Skeletal muscle cell (primary cell): ENCODE measurements at places on chromosomes 12 and 14.

- DNase-seq = no peak
Observed at GRCh38 chr14:21048638-21049037, 6.5 kb downstream of the RNASE7 start.

DNA sequence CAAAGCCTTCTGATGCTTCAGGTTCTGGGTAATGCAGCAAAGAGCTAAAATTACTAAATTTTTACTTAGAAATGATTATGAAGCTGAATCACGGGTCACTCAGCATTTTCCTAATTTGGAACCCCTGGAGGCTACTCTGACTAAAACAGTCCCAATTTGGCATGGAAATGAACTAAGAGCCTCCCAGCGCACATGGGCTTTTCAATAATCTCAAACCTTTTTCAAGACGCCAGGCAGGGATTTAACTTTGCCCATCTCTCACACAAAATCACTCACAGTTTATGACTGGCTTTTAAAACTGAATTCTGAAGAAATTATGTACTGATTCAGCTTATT lies 68.3 kb downstream of the LLPH start:
- no peak for DNase-seq

- DNase-seq = no peak
Observed at GRCh38 chr14:24198814-24199524, 3.7 kb upstream of the TM9SF1 start.

GRCh38 chr12:72006766-72007165 lies 68.1 kb downstream of the TPH2 start:
- no peak for DNase-seq

- no peak for DNase-seq
Observed at GRCh38 chr12:93072340-93072739, 143.2 kb upstream of the EEA1 start.

DNA sequence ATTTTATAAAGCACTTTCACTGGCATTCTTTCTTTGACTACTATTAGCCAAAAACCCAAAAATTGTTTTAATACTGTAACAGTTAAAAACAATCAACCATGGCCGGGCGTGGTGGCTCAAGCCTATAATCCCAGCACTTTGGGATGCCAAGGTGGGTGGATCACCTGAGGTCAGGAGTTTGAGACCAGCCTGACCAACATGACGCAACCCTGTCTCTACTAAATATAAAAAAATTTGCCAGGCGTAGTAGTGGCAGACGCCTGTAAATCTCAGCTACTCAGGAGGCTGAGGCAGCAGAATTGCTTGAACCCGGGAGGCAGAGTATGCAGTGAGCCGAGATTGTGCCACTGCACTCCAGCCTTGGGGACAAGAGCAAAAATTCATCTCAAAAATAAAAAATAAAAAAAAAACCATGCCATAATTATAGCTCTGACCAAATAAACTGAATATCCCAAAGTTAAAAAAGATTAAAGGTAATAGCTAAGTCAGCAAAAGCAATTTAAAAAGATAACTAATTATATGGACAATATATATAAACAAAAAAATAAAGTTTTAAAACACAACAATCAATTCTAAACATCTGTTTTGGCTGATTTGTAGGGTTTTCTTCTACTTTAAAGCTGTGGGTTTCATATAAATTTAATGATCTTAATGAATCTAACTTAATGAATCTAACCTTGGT lies 10.0 kb downstream of the SINHCAF start:
- no peak for DNase-seq

GRCh38 chr12:111823891-111824290 lies 18.1 kb upstream of the MAPKAPK5 start:
- no peak for DNase-seq

DNA sequence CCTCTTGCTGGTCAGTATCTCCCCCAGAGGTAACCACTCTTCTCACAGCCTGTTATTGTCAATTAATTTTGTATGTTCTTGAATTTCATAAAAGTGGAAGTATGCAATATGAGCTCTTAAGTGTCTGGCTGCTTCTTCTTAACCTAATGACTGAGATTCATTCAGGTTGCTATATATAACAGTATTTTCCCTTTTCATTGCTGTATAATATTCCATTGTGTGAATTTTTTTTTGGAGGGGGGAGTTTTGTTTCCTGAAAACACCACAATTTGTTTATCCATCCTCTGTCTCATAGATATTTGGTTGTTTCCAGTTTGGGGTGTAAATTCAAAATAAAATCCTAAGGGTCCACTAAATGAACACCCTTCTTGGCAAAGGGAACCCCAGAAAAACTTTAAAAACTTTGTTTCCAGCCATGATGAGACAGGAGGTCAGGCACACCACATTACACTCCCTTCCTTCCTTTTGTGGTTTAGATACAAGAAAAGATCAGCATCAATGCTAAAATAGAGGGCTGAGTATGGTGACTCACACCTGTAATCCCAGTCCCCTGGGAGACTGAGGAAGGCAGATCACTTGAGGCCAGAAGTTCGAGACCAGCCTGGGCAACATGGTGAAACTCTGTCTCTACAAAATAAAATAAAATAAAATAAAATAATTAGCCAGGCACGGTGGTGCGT lies 4.1 kb upstream of the DAO start:
- DNase-seq = no peak

DNA sequence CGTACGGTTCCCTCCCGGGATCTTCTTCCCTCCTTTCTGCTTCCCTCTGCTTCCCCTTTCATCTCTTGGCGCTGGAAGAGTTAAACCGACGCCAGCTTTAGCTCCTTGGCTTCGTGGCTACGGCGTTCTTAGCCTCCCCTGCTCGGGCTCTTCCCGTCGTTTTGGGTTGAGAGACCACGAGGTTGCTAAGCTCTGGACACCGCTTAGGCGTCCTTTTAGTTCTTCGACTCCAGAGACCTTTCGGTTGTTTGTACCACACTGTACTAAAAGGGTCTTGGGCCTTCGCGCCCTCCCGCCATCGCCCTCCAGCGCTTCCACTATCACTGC lies 545 bp downstream of the CPSF2 start:
- no peak for DNase-seq

DNA sequence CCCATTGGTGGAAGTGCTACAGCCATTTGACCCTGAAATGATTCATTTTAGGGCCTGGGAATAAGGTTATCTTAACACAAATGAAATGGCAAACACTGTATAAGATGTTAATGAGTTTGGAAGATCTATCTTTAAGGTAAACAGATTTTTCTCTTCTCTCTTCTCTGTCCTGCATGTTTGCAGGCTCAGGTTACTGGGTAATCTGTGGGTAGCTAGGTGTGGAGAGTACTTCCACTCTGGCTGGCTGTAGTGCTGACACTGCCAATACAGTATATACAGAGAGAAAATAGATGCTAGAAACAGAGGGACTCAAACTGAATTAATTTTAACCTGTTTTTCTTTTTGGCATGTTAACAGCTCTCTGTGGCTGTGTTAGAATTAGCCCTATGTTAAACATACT lies 84.6 kb downstream of the SLC38A6 start:
- no peak for DNase-seq

DNA sequence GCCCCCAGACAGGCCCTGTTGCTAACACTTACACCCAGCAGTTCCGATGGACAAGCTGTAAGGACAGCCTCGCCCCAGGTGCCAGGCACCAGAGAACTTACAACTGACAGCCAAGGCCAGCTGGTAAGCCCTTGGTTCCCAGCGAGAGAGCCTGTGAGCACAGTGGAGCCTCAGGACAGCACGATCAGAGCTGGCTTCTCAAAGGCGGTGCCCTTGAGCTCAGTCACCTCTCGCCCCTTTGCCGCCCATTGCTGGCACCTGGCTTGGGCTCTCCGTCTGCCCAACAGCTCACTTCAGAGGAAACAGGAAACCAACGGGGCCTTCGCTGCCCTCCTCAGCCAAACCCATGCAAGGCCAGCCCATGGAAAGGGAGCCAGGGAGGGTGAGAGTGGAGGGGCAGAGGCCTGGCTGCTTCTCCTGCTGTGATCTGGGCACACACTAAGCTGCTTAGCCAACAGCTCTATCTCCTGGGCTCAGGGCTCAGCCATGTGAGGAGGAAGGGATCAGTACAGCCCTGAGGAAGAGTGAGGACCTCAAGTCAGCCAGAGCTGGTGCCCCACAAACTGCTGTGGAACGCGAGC lies 98.5 kb downstream of the SINHCAF start:
- no peak for DNase-seq

DNA sequence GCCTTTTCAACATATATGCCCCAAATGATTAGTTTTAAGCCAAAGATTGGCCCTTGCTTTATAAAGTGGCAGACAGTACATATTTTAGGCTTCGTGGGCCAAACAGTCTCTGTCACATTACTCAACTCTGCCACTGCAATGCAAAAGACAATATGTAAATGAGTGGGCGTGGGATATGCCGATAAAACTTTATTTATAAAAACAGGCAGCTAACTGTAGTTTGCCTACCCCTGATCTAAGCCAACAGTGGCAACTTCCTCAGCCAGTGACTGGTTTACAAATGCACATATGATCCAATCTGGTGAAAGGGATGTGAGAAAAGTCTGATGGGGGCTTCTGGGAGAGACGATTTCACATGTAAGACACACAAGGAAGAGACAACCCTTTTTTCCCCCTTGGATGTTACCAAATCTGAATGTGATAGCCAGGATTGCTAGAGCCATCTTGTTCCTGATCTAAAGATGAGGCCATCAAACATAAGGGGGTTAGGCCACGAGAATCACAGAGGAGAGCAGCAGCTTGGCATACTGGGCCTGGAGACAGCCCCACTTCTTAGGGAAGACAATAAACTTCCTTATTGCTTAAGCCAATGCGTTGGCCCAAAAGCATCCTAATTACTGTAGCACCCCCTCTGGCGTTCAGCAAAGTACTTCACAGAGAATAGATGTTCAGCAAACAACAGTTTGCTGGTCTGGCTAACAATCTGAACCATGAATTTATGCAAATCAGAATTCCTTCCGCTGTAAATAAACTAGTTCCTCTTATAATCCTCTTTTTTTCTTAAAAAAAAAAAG lies 75.2 kb upstream of the TMCC3 start:
- DNase-seq = no peak

DNA sequence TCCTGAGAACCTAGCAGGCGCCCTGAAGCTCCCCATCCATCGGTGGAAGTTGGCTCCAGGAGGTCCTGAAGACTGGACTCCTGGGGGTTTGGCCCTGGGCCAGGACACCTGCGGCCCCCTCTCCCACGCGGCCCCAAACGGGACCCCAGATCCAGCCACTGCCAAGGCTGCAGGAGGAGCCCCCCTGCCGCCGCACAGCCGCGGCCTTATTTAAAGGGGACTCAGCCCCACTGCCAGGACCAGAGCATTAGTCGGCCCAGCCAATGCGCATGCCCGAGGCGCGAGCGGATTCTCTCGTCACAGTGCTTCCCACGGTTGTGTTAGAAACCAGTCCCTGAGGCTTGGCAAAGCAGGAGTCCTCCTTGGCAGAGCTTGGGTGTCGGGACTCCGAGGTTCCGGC lies 775.2 kb upstream of the ALG10B start:
- no peak for DNase-seq

- DNase-seq = no peak
Observed at GRCh38 chr12:75986001-75986746, 45.4 kb downstream of the PHLDA1 start.

- no peak for DNase-seq
Observed at GRCh38 chr12:67047634-67048033, 221.5 kb upstream of the CAND1 start.

GRCh38 chr12:7984900-7985299 lies 47.6 kb upstream of the FOXJ2 start:
- DNase-seq = no peak
